Kasumi-1 (cell line): ENCODE measurements at places on chromosomes 1 and 21.

GRCh38 chr1:155077346-155077745, 1.3 kb upstream of the EFNA3 start:
- DNase-seq = no peak

- no peak for DNase-seq
Observed at GRCh38 chr1:168636642-168637111, 60.3 kb downstream of the XCL1 start.

GRCh38 chr1:86137436-86137835, 19.1 kb downstream of the COL24A1 start:
- peak; percentile 72 for DNase-seq

- DNase-seq = no peak
Observed at GRCh38 chr1:59393211-59394180, 96.6 kb downstream of the FGGY start.

DNA sequence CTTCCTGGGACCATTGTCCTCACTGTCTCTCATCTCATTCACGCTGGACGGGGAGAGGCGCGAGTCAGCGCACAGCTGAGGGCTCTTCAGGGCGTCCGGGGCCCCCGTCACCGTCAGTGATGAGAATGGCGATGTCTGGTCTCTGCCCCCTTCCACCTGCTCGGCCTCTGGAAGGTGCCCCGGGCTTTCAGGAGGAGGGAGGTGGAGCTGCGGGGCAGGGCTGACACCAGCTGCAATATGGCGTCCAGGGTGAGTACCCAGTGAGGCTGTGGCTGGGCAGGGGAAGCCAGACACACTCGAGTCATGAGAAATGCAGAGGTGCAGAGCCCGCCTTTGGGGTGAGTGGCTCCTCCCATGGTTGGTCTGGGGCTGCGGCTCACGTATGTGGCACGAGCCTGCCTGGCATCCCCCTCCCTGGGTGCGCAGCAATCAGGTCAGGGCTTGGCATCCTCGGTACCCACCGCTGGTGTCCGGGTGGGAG, 15.1 kb downstream of the MORN1 start:
- DNase-seq = no peak

GRCh38 chr1:227786673-227787512, 28.6 kb upstream of the PRSS38 start:
- no peak for DNase-seq

- no peak for DNase-seq
Observed at GRCh38 chr1:240925273-240925672, 313.3 kb upstream of the GREM2 start.

DNA sequence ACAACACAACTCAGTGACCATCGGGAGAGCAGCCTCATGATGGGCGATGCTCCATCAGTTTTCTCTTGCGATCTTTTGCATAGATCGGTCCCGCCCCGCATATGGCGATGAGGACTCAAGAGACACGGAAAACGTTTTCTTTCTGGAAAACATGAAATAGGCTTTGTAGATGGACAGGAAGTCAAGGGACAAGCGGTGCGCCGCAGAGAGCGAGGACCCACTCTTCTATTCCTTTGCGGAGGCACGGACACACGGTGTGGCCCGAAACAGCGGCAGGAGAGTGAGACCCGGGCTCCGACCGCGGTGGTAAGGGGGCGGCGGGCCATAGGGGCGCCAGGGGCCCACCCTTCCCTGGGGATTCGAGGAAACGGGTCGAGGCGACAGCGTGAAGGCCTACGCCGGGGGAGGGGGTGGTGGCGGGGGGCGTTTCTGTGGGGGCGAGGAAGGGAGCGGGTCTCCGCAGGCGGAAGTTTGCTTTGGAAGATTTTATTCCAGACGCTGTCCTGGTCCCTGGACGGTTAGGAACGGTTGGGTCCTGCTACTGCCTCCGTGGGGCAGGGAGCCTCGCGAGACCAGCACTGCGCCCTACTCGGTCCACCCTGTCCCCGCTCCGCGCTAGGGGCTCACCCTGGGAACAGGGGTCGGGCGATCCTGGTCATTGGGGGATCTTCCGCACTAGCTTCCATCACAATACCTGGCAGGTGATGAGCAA, 796 bp upstream of the TDRKH start:
- no peak for DNase-seq

DNA sequence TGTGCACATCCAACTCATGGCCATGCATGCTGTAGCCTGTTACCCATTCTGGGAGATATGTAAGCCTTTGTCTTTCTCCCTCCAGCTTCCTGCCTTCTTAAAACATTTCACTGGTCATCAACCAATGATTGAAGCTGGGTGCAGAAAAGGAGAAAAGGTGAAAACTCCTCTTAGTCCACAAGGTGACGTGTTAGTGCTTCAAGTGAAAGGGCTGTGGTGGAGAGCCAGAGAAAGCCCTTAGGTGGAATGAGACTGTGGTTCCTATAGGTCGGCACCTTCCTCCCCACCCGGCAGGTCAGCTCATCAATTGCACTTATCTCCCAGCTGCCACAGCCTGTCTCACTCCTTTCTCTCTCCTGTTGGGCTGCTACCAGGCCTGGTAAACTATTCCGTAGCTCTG, 30.4 kb downstream of the ERG start:
- DNase-seq = no peak

GRCh38 chr1:23194119-23194984, 22.9 kb downstream of the HTR1D start:
- DNase-seq = no peak

DNA sequence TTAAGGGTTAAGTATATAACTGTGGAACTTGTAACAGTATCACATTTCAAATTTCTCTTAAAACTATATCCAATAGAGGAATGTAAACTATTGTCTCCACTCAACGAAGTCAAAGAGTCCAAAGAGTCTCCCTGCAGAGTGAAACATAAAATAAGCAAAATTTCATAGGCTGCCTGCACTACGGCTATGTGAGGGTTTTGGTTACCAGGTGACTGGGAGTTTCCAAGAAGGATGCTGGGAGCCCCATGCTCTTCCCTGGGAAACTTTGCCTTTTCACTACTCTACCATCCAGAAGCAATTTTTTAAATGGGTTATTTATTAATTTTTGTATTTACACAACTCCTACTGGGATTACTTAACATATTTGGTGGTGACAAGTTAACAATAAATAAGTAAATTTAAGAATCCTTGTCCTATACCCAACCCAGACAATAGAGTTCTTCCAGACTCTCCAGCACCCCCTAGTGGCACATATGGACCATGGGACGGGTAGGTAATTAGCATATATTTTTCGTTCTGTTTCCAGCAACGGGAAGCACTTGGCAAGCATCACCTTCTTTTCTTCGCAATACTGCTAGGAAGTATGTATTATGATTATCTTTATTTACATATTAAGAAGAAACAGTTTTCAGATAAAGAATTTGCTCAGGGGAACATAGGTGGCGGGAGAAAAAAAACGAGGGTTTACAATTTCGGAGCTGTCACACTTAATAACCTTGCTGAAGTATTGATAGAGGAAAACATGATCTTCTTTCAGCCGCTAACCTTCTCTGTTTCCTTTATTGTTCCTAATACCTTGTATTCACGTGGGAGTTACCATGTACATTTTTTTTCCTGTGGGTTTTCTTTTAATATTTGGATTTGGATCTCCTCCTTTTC, 3.5 kb downstream of the FMO2 start:
- DNase-seq = peak; percentile 61

DNA sequence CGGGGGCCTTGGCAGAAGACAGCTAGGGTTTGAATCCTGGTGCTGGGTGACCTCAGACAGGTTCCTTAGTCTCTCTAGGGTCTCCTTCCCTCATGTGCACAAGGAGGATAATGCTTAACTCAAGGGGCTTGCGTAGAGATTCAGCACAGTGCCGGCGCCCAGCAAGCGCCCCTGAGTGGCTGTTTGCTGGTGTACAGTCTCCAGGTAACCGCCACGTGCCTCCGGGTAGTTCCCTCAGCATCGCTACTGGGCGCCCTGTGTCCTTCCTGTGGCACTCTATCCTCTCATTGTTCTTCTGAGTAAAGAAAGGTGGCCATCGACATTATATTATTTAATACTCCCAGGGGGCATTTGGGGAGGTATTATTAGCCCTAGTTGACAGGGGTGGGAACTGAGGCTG, 80.9 kb downstream of the NENF start:
- no peak for DNase-seq

DNA sequence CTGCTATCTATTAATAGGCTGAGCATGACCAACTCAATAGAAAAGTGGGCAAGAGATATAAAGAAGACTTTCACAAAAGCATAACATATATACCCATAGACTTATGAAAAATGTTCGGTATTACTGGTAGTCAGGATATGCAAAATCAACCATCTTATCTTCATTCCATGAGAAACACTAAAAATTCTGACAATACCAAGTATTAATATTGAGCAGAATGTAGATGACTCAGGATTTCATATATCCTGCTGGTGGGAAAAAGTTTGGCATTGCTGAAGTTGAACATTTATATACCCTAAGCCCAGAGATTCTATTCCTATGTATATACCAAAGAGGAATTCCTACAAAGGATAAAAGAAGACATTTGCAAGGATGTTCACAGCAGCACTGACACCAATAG, 138.3 kb downstream of the CLEC20A start:
- DNase-seq = no peak

- no peak for DNase-seq
Observed at GRCh38 chr1:208756339-208756981, 512.3 kb upstream of the PLXNA2 start.

DNA sequence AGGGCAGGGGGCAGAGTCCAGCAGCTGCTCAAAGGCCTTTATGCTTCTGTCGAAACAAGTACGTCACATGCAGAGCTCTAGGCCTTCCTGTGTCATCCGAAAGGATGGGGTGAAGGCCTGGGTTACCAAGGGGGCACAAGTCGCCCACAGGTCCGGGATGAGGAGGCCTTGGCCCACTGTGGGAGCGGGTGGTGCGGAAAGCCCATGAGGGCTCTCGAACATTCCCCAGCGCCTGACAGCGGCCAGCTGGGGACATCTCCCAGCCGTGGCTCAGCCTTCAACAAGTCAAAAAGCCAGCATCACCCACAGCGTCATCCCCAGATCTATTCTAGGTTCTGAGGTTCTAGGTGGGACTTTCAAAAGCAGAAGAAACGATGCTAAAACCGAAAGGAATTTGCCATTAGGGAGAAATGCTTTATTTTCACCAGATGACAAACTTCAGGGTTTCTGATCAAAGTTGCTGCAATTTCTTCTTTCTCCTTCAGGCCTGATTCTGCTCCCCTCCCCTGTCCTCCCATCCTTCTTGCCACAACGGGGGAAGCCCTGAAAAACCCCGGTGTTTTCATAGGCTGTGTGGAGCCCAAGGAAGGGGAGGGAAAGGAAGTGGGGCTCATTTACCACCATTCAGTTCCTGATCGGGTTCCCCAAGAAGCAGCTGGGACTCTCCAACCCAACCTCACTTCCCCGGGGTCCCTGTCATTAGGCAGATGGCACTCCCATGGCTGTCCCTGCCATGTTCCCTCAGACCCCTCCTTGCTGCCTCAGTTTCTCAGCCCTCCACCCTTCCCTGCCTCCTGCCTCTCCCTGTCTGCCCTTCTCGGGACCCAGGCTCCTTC, 17.6 kb downstream of the GPR137B start:
- no peak for DNase-seq

DNA sequence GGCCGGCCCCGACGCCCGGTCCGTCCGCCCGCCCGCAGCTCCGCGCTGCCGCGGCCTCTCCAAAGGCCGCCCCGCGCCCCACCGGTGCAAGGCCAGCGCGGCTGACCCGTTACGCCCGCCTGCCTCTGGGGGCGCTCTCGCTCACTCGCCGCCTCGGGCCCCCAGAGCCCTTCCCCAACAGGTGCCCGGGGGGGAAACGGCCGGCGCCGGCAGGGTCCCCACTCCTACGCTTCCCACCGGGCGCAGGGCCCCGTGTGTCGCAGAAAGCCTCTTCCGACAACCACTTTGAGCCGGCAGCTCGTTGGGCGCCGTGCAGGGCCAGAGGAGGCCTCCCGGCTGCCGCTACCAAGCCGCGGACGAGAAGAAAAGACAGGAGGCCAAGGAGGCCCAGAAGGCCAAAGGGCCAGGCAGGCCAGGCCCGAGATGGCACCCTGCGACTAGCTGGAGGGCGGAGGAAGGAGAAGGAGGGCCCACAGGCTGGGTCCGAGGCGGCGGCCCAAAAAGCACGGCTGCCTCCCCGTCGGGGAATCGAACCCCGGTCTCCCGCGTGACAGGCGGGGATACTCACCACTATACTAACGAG, 64.9 kb upstream of the FCGR2A start:
- DNase-seq = no peak

DNA sequence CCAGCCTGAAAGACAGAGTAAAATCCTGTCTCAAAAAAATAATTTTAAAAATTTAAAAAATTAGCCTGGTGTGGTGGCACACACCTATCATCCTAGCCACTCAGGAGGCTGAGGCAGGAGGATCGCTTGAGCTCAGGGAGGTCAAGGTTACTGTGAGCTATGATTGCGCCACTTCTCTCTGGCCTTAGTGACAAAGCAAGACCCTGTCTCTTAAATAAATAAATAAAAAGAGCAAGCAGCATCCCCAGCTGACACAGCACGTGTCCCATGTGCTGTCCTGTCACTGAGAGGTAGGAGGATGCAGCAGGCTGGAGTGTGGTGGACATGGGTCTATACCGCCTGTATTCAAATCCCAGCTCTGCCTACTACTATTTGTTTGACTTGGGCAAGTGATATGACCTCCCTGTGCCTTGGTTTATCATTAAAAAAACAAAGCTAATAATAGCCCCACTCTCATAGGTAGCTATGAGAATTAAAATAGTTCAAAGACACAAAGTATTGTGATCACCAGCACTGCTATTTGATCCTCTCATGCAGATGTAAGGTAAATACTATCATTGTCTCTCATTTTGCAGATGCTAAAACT, 22.2 kb upstream of the ECE1 start:
- DNase-seq = no peak

DNA sequence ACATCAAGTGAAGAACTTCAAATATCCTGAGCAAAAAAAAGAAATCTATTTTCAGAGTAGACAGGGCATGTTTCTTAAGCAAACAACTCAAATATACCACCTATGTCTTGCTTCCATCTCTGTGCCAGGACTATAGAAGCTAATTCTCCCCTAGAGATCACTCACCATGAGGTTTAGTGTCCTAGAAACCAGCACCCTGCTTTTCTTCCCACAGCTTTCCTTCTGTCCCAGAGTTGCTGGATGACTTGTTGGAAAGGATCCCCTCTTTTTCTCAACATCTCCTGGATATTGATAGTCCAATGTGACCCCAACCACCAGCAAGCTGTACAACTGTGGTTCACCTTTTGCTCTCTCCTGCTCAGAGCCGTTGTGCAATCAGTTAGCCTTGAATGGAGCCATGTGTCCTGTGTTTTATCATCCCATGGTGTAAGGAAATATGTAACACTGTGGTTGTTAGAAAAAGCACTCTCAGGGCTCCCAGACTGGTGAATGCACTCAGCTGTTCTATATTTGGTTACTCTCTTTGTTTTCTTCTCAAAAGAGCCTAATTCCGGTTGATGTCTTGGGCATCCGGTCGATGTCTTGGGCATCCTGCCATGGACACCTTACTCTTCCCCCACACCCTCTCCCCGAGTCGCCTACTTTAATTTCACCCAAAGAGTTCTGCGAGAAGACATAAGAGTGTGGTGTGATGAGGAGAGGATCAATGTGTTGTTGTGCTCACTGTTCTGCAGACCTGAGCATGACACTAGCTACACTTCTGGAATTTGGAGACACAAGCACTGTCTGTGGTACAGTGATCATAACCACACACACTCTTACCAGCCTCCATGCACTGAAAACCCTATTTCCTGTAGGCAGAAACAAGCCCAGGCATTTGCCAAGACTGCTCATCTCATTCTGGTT, 1.7 kb downstream of the TNFSF4 start:
- peak; percentile 86 for DNase-seq
